ENCODE measurements at places on chromosomes 5 and 9. TPM values are rescaled to one million over a fixed set of nuclear protein-coding genes. Genes with fewer than 3 reads are reported as not detected.

AGGF1 gene
- total RNA-seq, result 14.8 TPM

PCDHA9 gene
- total RNA-seq, result not detected

RABGAP1 gene
- total RNA-seq, result 10.6 TPM

SARDH gene
- total RNA-seq, result 0.07 TPM

PCDHB3 gene
- 0.22 TPM for total RNA-seq

PCDHGA6 gene
- total RNA-seq, result 0.36 TPM

ASS1 gene
- total RNA-seq, result 9.4 TPM

TEK gene
- total RNA-seq, result not detected

CHD1 gene
- total RNA-seq, result 32.3 TPM

LECT2 gene
- not detected for total RNA-seq

DND1 gene
- total RNA-seq, result 0.14 TPM

HOMER1 gene
- total RNA-seq, result 5.4 TPM

IGFBPL1 gene
- 8.8 TPM for total RNA-seq

ZFAND5 gene
- total RNA-seq, result 105 TPM

SLC25A2 gene
- total RNA-seq, result 0.29 TPM

SPAG8 gene
- total RNA-seq, result 0.12 TPM

CD274 gene
- total RNA-seq, result 16.1 TPM

TCF7 gene
- total RNA-seq, result 3.5 TPM

MPDZ gene
- total RNA-seq, result 14.0 TPM

ECSCR gene
- 0.12 TPM for total RNA-seq

LIFR gene
- total RNA-seq, result 17.1 TPM

TERT gene
- not detected for total RNA-seq

CTXN3 gene
- not detected for total RNA-seq

SUB1 gene
- 418 TPM for total RNA-seq

ANKRD34B gene
- 1.2 TPM for total RNA-seq

SIT1 gene
- not detected for total RNA-seq

GPR150 gene
- not detected for total RNA-seq

SREK1IP1 gene
- 6.2 TPM for total RNA-seq

F12 gene
- total RNA-seq, result 12.9 TPM

SOWAHA gene
- total RNA-seq, result 0.22 TPM

LPAR1 gene
- 13.0 TPM for total RNA-seq

PCDHGB2 gene
- total RNA-seq, result 0.98 TPM

SNCB gene
- 0.17 TPM for total RNA-seq

GZMA gene
- not detected for total RNA-seq

CCL27 gene
- total RNA-seq, result not detected

NR2F1 gene
- 14.8 TPM for total RNA-seq

CBY3 gene
- not detected for total RNA-seq

FGF1 gene
- 4.7 TPM for total RNA-seq

SHOC1 gene
- 0.07 TPM for total RNA-seq

BNC2 gene
- total RNA-seq, result 3.7 TPM

PLAC8L1 gene
- not detected for total RNA-seq

IL13 gene
- total RNA-seq, result not detected

FOXD4L5 gene
- total RNA-seq, result not detected

FOXD4 gene
- 0.07 TPM for total RNA-seq

SH2D3C gene
- total RNA-seq, result not detected

SPATA31A3 gene
- not detected for total RNA-seq

GOLGA2 gene
- total RNA-seq, result 41.3 TPM

ABO gene
- total RNA-seq, result 0.65 TPM

PCDHA10 gene
- 0.06 TPM for total RNA-seq

GARNL3 gene
- total RNA-seq, result 10.4 TPM

ANKRD33B gene
- 2.3 TPM for total RNA-seq

IFNE gene
- total RNA-seq, result not detected

ITK gene
- total RNA-seq, result 0.29 TPM

DIRAS2 gene
- total RNA-seq, result 4.8 TPM

ENTREP1 gene
- total RNA-seq, result 0.87 TPM

ICE1 gene
- 19.1 TPM for total RNA-seq

VDAC1 gene
- total RNA-seq, result 295 TPM

COX7C gene
- 403 TPM for total RNA-seq

Data from epithelial cell of proximal tubule (primary cell).